ENCODE measurements at places on chromosomes 12 and 14. TPM values are rescaled to one million over a fixed set of nuclear protein-coding genes. Genes with fewer than 3 reads are reported as not detected.

Gene TMEM179
- polyA plus RNA-seq: 1.6 TPM

Gene ANO4
- 1.5 TPM for polyA plus RNA-seq

Gene RNASE7
- polyA plus RNA-seq: 0.91 TPM

Gene CLEC2A
- not detected for polyA plus RNA-seq

Gene LRP1-AS
- 0.18 TPM for polyA plus RNA-seq

Gene LIN7A
- 20.1 TPM for polyA plus RNA-seq

Gene FAM181A
- not detected for polyA plus RNA-seq

Gene PTPN6
- polyA plus RNA-seq: 22.4 TPM

Gene PLEKHG7
- polyA plus RNA-seq: 0.47 TPM

Gene M6PR
- polyA plus RNA-seq: 217 TPM

GRCh38 chr14:69755296-69755695, 11.6 kb upstream of the SRSF5 start:
- DNase-seq: no peak

DNA sequence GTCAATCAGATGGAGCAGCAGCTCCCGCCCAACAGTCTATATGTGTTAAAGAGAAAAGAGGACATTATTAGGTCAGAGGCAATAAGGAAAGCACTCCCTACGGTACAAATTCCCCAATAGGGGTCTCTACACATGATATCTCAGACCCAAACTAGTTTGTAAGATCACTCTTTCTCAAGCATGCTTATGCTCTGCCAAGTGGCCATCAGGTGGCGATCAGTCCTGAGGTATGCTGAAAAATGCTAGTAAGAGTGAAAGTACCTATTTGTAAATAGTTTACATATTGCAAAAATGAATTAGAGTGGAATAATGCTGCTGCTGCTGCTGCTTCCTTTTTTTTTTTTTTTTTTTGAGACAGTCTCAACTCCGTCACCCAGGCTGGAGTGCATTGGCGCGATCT, 61.0 kb downstream of the CPM start:
- DNase-seq: no peak

DNA sequence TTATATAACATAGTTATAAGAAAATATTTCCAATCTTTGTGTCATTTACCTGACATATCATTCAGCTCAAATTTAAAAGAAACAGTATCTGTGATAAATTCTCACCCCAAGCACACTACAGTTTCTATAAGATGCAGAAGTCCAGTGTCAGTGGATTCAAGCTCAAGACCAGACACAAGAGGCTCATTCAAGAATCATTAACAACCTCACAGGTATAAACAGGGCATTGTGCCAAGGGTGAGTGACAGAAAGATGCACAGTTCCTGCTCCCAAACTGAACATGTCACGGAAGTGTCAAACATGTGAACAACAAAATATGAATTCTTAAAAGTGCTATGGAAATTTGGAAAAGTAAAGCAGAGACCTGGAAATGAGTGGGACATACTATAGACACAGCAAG, 12.8 kb downstream of the ATP2B1 start:
- no peak for DNase-seq

- DNase-seq: no peak
These were observed 196.4 kb upstream of the FOXN3 start for GRCh38 chr14:89613260-89614008.

DNA sequence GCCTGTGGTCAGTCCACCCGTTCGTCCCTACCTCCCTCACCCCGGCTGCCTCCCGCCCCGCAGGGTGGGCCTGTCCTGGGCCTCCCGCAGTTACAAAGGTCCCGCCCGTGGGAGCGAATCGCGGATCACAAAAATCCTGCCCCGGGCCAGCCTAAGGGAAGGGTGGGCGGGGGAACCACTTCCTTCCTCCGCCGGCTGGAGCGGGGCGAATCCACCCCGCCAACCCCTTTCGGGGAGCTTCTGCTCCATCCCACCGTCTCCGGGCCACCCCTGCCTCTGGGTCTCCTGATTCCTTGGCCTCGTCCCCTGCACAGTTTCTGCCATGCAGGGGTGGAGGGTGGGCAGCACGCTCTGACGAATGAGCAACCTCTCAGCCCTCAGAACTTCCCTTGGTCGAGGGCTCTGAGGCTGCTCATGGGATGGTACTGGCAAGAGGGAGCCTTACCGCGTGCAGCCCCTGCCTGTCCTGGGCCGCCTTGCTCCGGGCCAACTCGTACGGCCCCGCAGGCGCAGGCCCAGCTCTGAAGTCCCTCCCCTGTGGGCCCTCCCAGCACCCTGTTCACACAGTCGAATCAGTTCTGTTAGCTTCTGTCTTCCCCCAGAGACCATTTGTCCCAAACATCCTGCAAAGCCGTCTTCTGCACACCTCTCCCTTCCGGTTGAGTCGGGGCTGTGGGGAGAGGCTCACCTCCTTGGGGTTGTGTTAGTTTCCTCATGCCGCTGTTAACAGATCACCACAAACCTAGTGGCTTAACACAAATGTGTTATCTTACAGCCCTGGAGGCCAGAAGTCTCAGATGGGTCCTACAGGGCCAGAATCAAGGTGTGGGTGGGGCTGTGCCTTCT, 589 bp upstream of the HVCN1 start:
- peak; percentile 25 for DNase-seq

DNA sequence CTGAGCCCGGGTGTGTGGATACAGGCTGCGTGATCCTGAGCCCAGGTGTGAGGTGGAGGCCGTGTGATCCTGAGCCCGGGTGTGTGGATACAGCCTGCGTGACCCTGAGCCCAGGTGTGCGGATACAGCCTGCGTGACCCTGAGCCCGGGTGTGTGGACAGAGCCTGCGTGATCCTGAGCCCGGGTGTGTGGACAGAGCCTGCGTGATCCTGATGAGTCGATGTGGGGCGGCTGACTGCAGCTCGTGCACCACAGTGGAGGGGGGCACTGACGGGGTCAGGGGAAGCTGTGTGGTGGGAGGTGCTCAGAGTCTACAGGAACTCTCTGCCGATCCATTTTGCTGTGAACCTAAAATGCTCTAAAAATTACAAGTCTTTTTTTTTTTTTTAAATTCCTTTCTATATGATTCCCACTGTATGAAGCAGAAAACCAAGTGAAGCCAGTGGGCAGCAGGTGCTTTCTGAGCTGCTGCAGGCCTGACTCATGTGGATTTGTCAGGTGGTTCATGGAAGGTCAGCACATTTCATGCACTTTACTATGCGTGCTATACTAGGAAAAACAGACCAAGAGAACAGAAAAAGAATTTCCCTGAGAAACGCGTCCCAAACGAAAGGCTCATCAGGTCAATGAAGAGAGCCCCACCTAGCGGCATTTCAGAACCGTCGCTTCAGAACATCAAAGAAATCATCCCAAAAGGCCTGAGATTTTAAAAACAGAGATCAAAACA, 19.3 kb downstream of the BRF1 start:
- peak; percentile 30 for DNase-seq

DNA sequence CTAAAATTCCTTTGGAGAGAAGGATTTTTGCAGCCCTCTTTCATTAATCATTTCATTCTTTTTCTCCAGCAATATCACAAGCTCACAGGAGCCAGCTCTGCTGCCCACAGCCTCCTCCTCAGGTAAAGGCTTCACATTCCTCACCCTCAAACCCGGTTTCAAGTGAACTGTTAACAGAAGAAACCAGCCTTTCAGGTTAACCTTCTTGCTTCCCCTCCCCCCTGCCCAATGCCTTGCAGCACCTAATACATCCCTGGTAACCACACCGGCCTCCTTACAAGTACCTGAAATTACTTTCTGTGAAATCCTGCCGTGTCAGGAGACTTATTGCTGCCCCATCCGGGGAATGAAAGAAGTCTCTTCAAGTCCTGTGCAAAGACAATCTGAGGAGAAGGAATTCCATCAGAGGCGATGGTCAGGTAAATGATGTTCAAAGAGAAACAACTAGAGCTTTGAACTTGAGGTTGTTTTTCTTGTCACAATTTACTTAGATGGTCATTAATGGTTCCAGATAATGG, 111.2 kb downstream of the MYRFL start:
- DNase-seq: peak; percentile 18

DNA sequence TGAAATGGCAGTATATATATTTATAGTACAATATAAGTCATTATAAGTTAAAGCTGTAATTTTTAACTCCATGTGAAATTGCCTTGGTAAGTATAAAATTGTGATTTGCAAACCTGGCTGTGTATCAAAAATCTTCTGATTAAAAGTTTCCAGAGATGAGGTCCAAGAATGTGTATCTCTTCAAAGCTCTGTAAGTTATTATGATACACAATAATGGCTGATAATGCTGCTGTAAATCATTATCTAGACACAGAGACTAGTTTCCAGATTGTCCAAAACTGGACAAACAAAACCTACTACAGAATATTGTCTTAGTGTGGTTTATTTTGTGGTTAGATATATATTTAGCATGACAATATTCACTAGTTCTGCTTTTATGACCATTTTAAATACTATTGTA, 514.8 kb downstream of the SLC6A15 start:
- DNase-seq: no peak

DNA sequence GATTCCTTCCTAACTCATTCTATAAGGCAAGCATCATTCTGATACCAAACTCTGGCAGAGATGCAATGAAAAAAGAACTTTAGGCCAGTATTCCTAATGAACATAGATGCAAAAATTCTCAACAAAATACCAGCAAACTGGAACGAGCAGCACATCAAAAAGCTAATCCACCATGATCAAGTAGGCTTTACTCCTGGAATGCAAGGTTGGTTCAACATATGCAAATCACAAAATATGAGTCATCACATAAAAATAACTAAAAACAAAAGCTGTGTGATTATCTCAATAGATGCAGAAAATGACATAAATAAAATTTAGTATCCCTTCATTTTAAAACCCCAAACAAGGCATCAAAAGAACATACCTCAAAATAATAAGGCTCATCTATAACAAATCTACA, 98.9 kb downstream of the ACSS3 start:
- DNase-seq: no peak

DNA sequence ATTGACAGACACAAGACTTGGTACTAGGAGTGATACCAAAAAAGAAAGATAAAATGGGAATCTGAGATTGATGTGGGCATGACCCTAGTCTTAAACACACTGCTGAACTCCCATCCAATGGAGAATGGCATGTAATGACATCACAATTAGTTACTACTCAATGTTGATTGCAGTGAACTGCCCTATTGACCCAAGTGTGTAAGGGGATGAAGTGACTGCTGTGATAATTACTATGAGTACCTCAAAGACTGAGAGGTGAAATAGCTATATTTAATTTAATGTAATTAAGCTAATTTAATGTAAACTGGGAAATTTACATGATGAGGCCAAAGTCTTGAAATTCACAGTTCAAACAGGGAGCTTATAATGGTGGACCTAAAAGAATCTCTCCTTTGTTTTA, at the start of gene ADAM20:
Gene ADAM20, minus strand, starts transcription at position 101 of the 400 bp plus-strand sequence. CDS start 10,247 bp downstream, outside the sequence.
- no peak for DNase-seq

- DNase-seq: no peak
These were observed 61.9 kb downstream of the ESR2 start for GRCh38 chr14:64232095-64232838.

- DNase-seq: no peak
These were observed 6.5 kb downstream of the PHLDA1 start for GRCh38 chr12:76024942-76025600.

GRCh38 chr12:82638324-82638723, 48.4 kb upstream of the TMTC2 start:
- no peak for DNase-seq

- DNase-seq: no peak
These were observed 92.0 kb downstream of the RFLNA start for GRCh38 chr12:124386661-124387527.

- no peak for DNase-seq
These were observed 151.6 kb downstream of the HELB start for GRCh38 chr12:66453844-66454243.

DNA sequence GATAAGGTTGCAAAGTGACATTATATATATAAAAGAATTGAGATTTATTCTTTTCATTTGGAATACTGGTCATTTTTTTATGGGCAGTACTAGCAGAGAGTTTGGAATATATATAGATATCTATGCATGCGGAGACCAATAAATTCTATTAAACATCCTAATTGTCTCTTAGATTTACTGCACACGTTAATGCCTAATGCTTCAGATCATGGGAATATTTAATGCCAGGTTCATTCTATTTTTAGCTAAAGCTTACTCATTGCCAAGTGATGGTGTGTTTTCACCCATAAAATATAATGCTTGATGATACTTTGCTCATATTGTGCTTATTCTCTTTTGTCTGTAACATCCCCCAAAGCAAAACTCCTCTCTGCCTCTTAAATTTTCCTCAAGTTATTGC, 264.4 kb downstream of the TMEM117 start:
- DNase-seq: no peak

DNA sequence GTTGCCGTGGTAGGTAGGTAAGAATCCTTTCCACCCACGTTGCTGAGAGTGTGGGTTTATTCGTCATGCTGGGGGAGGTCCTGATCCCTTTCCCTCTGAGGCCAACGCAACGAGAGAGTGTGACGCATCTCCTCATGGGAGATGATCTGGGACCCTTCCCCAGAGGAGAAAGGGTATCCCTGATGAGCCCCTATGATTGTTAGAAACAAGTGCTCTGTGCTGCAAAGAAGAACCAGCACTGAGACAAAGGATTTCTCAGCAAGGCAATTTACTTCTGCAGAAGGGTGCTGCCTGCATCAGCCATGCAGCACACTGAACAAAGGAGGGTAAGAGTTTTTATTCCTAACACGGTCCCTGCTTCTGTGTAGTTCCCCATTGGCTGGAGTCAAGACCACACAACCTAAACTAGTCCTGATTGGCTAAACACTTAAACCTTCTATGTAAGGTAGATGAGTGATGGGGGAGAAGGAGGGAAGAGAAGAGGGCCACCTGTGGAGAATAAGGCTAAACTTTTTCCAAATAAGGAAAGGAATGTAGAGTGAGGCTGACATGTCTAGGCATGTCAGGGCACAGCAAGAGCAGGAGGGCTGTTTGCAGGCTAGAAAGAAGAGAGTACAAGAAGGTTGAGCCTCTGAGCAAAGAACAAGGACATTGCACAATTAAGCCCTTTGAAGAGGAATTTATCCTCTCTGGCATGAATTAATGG, 21.3 kb downstream of the CLEC2A start:
- DNase-seq: no peak

DNA sequence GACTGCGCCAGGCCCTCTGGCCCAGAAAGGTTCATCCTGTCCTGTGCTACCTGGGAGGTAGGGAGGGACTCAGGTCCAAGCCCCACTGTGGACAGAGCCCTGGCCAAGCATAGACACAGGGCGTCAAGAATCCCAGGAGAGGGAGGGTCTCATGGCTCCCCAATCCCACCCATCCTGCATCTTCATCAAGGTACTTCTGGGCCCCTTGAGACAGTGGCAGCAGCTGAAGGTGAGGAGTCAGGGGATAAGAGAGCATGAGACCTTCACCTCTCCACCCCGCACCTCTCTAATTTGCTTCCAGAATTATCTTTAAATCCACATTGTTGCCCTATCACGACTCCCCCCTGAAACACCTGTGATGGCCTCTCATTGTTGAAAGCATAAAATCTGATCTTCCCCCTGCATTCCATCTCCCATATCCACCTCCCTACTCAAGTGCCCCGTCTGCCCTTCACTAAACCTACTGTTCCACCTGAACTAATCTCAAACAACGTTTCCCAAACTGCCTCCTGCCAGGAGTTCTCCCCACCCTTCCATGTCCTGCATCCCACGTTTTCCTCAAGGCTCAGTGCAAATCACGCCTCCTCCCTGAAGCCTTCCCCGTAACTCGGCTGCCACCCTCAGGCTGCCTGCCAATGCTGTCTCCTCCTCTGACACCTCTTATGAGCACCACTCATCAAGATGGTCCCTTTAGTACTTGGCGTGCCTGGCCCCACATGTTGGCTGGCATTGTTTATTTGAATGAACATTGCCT, 27.1 kb downstream of the KRT18 start:
- no peak for DNase-seq

GRCh38 chr12:124445121-124445718, 122.2 kb downstream of the NCOR2 start:
- peak; percentile 65 for DNase-seq
